ENCODE measurements at places on chromosomes 4 and X.

DNA sequence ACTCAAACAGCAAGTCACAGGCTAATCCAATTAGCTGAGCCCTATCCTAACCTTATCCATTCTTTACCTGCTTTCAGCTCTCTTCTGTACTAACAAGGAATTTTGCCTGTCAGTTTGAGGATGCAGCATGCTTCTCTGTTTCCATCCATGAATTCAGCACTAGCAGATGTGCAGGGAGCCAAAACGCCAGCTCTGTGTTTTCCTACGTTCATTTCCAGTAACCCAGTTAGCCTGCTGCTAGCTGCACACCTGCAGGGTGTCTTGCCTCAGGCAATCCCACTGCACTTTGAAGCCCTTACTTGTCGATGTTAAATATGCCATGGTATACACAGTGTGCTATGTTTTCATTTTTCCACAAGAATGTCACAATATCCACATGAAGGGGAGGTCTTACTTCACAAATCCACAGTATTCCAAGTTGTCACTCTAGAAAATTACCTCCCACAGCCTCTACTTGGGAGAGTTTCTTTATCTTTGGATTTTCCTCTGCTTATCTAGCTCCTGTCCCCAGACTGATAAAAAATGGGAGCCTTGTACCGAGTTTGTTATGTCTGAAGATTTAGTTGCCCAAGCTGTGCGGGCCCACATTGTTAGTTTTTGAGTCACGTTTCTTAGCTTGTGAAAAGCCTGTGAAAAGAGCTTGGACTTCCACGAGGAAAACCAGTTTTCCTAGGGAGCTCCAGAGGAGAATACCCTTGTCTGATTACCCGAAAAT lies 127.6 kb upstream of the HHIP start:
- DNase-seq: no peak

GRCh38 chrX:66039944-66040343 lies at the start of gene VSIG4:
TSS of gene VSIG4 (minus strand) at chrX:66040080. CDS start at chrX:66039998, 82 bp downstream.
- DNase-seq: no peak

DNA sequence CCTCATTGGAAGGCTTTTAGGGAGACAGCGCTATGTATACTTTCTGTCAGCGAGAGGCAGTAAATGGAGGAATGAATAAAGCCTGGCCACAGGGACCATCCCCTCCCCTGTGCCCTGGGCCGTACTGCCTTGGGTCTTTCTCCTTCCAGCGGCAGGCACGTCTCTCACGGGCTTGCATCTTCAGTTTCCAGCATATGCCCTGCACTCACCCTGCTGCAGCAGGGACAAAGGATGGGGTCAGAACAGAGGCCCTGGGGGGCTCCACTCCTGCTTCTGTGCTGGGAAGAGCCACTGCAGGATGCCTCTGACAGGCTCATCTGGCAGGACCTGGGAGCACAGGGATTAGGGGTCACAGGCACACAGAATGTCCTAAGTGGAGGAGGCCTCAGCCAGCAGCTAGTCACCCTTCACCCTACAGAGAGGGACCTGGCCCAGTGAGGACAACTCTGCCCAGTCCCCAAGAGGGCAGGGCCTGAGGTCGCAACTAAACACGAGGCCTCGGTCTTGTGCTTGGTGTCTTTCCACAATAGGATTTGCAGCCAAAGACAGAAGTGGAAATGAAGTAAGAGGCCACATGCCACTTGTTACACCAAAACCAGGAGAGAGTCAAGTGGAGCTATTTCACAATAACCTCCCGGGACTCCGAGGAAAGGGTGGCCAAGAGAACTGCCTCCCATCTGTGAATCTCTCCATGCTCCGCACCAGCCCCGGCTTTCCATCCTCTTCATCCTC lies 150.8 kb downstream of the AFAP1 start:
- no peak for DNase-seq

- DNase-seq: no peak
Measured at GRCh38 chrX:14712096-14712495, 160.8 kb downstream of the FANCB start.

DNA sequence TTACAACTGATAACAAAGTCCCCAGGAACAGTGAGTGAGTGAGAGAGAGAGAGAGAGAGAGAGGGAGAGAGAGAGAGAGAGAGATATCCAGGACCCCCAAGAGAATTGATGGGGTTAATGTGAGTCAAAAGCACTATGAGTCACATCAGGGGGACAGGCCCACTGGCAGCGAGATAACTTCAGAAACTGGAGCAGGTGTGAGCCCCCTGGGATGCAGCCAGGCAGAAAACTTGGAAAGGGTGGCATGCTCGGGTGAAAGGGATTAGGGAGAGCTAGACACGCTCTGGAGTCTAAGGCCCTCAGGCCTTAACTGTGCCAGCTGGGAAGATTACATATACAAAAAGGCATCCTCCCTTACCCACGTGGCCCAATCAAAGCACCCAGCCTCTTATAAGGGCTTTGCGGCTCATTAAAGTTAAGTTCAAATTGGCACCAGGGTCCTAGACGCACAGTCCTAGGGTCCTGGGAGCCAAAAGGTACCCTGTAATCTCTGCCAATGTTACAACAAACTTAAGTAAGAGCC lies 841 bp downstream of the ACOT9 start:
- DNase-seq: no peak
